ENCODE measurements at places on chromosomes 4 and X.

DNA sequence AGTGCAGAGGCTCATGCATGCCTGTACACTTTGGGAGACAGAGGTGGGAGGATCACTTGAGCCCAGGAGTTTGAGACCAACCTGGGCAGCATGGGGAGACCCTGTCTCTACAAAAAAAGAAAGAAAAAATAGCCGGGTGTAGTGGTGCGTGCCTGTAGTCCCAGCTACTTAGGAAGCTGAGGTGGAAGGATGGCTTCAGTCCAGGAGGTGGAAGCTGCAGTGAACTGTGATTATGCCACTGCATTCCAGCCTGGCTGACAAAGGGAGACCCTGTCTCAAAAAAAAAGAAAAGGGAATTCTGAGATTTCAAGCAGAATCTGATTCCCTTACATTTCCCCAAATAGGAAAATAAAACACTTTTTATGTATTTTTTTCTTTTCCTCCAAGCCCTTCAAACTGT lies 83.5 kb downstream of the SYNPO2 start:
- no peak for DNase-seq

- no peak for DNase-seq
These were observed 160.3 kb downstream of the AFAP1 start for GRCh38 chr4:7779432-7779768.

GRCh38 chr4:2457481-2458295 lies 11.2 kb upstream of the RNF4 start:
- DNase-seq, result no peak

DNA sequence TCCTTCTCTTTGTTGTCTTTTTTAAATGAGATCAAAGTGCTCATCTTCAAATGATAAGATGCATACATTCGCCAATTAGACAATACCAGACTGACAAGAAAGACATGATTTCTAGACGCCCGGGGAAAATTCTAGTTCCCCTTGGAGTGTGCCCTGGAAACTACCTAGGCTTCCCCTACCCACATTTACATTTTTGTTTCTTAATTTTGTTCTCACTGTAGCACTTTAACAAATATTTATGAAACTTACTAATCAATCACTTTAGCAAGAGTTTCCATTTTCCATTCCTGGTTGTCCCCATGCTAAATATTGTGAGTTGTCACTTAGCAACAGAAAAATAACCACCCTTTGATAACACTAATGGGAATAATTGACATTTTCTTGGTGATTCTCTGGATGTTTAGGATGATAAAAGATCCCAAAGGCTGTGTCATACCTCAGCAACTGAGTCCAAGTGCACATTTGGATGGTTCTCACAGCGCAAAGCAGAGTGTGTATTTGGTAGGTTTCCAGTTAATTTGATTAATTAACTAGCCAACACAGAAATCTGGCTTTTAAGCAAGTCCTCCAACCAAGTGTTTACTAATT lies 69.6 kb downstream of the FGFBP1 start:
- DNase-seq, result no peak

- DNase-seq, result no peak
These were observed 687.1 kb downstream of the KLHL13 start for GRCh38 chrX:117429501-117429900.

DNA sequence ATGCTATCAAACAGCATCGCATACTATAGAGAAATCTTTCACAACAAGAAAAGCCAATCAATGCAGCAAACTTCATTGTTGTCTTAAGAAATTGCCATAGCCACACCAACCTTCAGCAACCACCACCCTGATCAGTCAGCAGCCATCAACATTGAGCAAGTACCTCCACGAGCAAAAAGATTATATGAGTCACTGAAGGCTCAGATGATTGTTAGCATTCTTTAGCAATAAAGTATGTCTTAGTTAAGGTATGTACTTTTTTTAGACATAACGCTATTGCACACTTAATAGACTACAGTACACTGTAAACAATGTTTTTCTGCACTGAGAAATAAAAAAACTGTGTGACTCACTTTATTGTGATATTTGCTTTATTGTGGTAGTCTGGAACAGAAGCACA lies 37.8 kb upstream of the FUNDC1 start:
- DNase-seq, result peak; percentile 62

DNA sequence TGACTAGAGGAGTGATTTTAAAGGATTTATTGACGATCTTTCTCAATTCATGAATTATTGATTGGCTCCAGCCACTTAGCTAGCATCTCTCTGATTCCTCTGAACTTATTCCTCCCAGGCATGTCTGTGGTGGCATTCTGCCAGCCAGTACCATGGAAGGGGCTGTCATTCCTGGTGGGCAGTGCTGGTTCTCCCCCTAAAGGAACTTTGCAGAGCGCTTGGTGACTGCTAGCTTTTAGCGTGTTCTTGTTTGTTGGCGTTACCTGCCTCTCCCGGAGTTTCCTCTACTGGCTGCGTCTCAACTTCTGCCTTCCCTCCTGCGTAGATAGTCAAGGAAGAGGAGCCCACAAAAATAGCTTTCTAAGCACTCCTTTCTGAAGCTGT lies 19.3 kb downstream of the SRD5A3 start:
- DNase-seq, result no peak

GRCh38 chr4:136412708-136413107 lies 1119.6 kb downstream of the PCDH18 start:
- DNase-seq, result peak; percentile 4

DNA sequence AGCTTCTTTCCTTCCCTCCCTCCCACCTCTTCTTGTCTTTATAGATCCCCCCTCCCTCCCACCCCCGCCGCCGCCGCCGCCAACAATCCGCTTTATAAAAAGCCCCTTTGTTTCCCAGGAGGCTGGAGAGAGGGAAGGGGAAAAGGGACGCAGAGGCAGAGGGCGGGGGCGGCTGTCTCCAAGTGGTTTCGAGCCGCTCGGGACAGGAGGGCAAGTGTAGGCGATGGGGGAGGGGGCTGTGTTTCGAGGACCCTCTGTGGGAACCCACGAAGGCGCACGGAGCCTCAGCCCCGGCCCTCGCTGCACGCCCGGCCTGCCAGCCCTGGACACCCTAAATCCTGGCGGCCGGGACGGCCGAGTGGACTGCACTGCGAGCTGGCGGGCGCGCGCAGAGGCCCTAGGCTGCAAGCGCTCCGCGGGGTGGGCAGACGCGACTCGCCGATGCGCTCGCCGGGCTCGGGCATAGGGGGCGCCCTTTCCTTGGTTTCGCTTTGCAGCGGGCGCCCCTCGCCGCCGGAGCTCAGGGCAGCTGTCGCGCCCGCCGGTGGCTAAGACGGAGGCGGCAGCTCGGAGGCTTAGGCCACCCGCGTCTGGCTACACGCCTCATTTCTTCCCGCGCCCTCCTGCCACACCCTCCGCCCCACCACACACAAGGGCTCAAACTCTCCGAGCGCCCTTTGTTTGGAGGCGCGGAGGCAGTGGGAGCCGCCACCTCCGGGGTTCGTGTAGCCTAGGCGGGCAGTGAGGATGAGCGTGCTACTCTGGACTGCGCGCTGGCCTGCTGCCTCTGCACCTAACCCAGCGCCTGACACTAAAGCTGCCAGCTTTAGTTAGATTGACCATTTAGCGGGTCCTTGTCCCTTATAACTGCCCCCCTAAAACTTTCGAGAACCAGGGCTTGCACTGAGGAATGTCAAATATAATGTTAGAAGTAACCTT lies 2.2 kb downstream of the MAMLD1 start:
- DNase-seq, result peak; percentile 67

DNA sequence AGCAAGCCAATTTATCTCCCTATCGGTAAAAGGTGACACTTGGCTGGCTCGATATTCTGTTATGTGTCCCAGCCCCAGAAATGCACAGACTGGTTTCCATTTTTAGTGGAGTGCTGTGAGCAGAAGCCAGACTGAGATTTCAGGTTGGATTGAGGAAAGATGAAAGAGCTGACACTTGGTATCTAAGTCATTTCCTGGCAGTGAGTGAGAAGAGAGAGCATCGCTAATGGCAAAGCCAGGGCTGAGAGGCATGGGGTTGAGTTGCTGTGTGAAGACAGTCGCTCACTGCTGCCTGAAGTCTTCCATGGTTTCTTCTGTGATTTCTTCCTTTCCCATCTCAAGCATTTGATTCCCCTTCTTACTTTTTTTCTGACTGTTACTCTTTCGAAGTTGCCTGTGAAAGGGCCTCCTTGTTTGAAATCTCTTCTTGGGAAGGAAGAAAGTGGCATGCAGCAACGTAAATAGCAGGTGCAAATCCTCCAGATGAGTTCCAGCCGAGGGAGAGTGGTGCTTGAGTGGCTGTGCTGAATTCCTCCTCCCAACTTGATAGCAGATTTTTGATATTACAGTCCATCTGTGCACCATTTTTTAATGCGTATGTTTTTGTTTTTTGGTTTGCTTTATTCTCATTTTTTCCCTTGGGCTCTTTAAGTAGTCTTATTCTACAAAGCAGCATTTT lies 109.2 kb upstream of the LIMCH1 start:
- DNase-seq, result peak; percentile 31

Measured in EL (cell line).